ENCODE measurements at places on chromosomes 1 and 21.

DNA sequence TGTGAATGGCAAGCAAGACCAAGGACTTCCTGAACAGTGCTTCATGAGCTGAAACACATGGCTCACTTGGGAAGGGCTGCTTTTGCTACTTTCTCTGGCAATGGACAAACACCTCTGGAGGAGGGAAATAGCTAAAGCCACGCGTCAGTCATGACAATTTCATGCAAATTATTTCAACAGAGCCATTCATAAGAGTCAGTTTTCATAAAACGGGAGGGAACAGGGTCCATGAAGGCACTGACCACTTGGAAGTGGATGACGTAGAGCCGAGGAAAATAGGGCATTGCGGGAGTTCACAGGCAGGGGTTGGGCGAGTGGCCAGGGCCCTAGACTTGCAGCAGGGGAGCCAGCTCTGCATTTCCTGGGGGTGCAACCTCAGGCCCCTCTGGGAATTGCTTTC is 43.9 kb downstream of the SDC3 start:
- DNase-seq: no peak

DNA sequence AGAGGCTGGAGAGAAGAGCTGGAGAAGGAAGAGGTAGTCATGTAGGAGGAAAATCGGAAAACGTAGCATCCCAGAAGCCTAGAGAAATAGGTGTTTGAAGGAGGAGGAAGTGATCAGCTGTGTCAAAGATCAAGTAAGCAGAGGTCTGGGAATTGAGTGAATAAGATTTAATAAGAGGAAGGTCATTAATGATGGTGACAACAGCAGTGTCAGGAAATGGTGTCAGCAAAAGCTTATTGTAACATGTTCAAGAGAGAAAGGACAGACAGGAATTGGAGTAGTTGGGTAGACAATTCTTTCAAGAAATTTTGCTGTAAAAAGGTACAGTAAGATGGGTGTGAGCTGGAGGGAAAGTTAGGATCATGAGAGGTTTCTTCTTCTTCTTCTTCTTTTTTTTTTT is 41.6 kb upstream of the SLC6A9 start:
- DNase-seq: no peak

DNA sequence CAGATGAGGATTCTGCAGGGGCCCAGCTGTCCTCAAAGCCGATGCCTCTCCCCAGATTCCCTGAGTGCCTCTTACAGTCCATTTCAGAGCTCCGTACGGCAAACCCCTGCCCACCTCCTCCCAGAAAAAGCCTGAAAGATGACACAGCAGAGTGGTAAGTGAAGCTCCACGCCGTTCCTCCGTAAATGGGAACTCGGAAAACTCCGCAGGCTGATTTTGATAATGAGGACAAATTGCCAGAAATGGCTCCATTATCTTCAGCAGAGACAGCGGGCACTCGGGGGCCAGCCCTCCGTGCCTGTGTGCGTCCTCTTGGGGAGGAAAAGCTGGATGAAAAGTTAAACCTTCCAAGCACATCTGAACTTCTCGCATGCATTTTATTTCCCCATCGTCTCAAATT is 81.1 kb downstream of the NPHP4 start:
- no peak for DNase-seq

DNA sequence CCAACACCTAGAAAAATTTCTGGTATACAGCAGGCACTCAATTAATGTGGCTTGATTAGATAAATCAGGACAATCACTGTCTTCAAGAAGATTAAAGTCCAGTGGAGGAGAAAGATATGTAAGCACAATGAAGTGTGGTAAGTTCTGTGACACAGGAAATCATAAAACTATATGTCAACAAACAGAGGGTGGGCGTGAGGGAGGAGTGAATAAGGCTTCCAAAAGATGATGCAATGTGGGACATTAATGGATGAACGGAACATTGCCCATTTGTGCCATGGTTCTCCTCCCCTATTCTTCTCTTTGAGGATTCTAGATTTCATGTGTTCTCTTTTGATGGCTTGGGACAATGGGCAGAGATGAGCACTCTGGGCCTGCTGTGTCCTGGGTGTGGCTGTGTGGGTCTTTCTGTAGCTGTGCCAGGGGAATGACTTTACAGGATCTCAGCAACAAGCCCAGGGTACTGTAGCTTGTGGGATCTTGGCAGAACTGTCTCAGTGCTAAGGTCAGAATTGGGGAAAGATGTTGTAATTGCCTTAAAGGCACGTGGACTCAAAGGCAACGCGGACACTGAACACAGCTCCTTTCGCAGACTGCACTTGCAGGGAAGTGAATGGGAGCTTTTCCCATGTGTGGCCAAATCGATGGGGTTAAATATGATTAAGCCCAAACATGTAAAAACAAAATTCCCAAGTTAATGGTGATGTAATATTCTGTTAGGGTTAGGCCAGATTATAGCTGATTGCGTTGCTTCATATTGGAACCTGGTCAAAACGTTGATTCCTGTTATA is 366.9 kb downstream of the TGFB2 start:
- no peak for DNase-seq

GRCh38 chr1:232201024-232201423 is 428.9 kb downstream of the SIPA1L2 start:
- DNase-seq: no peak

- no peak for DNase-seq
These were observed 451.7 kb downstream of the MATN1 start for GRCh38 chr1:30271401-30272276.

DNA sequence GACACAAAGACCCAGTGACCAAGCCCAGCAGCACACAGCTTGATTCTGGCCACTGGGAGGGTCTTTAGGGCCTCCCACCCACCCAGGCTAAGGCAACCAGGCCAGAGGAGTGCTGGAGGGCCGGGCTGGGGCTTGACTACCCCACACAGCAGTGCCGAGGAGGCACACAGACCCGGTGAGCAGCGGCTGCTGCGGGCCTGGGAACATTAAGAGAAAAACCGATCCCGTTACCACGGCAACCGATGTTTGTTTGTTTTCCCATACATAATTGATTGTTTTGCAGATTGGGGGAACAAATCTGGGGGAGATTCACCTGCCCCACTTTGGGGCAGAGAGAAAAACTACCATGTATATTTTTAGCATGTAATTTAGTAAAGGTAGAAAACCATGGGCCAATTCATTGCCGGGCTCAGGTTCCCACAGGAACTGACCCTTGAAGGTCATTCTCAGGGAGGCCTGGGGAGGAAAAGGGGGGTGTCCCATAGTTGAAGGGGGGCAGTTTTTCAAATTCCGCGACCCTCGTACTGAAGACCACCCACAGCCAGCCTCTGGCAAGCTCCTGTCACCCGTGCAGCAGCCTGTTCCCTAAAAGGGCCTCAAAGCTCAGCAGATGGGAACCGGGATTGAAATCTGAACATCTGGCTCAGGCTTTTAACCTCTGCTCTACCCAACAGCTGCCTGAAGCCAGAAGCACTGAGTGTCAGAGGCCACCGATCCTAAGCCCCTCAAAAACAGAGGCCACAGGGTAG is 35.3 kb downstream of the CHD5 start:
- no peak for DNase-seq

DNA sequence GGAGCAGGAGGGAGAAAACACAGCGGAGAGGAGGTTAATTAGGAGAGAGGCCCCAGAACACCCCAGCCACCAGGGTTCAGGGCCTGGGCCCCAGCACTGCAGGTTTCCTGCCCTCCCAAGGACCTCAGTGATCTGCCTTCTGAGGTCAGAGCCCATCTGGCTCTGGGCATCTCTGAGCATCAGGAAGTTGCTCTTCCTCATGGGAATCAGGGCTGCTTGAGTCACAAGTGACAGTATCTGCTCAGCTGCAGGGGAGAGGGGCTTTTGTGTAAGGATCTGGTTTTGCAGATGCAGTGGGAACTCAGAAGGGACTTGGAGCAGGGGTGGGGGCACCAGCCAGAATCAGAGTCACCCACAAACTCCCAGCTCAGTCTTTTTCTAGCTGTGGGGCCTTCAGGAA is 472.1 kb downstream of the PTPRU start:
- DNase-seq: no peak

GRCh38 chr1:9164919-9165318 is 36.0 kb upstream of the GPR157 start:
- DNase-seq: no peak

DNA sequence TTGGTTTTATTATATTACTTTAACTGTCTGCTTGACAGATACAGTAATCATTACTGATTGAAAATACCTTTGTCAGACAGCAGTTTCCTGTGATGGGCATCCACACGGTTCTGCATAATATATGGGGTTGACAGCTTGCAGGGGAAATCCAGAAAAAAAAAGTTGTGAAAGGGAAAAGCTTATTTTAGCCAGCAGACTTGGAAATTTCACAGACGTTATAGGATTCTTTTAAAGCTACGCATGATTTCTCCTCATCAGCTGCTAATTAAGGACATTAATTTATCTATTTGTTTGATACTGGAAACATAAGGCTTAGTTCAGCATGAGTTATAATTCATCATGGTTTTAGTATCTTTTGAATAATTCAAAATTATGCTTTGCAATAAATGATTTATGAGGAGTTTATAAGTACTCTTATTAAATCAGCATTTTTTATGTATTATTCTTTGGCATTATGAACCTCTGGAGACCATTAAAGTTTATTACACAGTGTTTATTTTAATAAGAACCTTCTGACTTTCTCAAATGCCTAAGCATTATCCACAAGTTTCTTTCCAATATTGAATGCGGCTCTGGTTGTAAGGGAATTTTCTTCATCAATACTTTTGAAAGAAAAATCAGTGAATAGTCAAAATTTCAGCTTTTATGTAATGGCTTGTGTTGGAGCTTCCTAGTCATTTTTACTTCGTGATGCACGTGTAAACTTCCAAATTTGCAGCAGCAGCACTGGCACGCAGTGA is 235.3 kb upstream of the KCNK2 start:
- no peak for DNase-seq

- no peak for DNase-seq
These were observed 287.5 kb downstream of the SMYD3 start for GRCh38 chr1:246219508-246220030.

DNA sequence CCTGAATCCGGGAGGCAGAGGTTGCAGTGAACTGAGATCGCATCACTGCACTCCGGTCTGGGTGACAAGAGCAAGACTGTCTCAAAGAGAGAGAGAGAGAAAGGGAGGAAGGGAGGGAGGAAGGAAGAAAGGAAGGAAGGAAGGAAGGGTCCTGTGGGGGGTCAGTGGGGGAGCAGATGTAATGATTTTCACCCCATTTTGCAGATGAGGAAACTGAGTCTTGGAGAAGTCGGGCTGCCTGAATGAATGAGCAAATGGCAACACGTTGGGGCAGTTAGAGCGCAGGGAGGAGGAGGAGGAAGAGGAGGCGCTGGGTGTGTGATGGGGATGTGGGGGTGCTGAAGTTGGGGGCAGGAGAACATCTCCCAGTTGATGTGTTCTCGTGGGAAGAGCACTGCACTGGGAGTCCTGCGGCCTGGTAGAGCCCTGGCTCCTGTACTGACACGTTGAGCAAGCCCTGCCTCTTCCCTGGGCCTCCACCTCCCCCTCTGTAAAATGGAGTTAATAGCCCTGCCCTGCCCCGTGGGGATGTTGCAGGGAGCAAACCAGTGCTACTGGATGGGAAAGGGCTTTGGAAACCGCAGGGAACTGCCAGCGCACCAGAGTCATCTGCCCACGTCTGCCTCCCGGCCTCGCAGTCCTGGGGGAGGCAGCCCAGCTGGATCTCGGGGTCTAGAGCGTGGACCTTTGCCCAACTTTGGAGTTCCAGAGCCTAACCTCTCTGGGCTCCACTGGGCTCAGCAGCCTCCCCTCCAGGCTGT is 103.2 kb upstream of the CASZ1 start:
- DNase-seq: no peak

DNA sequence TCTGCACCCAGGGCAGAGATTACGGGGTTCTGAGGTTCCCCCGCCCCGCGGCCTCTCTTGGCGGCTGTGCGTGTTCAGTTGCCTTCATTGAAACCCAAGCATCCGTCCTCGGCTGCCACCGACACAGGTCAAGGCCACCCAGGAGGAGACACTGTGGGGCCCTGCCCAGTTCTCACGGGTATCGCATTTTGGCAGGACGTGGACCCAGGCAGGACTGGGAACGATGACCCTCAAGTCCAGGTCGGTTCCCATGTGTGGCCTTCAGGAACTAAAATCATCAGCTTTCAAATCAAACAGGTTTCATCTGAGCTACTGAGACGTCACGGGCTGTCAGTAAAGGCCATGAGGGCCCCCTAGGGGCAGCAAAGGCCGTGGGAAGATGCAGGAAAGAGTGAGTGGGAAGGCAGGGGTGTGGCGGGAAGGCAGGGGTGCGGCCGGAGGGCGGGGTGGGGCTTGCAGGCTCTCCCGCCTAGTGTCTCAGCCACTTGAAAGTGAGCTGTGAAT is 7.0 kb upstream of the C1orf174 start:
- no peak for DNase-seq

GRCh38 chr1:90201467-90202358 is 206.8 kb downstream of the ZNF326 start:
- no peak for DNase-seq

- DNase-seq: no peak
These were observed 4.2 kb downstream of the RASSF5 start for GRCh38 chr1:206511362-206512057.

GRCh38 chr1:240194120-240194519 is 102.4 kb downstream of the FMN2 start:
- DNase-seq: no peak

DNA sequence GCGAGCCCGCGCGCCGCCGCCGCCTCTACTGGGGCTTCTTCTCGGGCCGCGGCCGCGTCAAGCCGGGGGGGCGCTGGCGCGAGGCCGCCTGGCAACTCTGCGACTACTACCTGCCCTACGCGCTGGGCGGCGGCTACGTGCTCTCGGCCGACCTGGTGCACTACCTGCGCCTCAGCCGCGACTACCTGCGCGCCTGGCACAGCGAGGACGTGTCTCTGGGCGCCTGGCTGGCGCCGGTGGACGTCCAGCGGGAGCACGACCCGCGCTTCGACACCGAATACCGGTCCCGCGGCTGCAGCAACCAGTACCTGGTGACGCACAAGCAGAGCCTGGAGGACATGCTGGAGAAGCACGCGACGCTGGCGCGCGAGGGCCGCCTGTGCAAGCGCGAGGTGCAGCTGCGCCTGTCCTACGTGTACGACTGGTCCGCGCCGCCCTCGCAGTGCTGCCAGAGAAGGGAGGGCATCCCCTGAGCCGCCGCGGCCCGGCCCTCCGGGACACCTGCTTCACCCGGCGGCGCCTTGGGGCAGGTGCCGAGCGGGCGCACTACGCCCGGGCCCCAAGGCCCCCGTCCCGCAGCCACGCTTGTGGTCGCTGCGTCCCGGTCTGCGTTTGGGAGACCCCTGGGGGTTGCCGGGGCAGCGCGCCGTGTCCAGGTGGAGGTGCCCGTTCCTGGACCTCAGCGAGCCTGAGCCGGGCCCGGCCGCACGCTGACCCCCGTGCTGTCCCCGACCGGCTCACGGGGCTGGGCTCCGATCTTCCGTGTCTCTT is 944 bp downstream of the B3GALT6 start:
- DNase-seq: no peak

- DNase-seq: no peak
These were observed 136.9 kb downstream of the SYT14 start for GRCh38 chr1:210074904-210075303.

- DNase-seq: no peak
These were observed 4.2 kb upstream of the DNAJC28 start for GRCh38 chr21:33495743-33496142.

GRCh38 chr1:31977385-31978131 is 36.1 kb upstream of the KHDRBS1 start:
- DNase-seq: no peak
